ENCODE measurements at places on chromosomes 1 and 21.

DNA sequence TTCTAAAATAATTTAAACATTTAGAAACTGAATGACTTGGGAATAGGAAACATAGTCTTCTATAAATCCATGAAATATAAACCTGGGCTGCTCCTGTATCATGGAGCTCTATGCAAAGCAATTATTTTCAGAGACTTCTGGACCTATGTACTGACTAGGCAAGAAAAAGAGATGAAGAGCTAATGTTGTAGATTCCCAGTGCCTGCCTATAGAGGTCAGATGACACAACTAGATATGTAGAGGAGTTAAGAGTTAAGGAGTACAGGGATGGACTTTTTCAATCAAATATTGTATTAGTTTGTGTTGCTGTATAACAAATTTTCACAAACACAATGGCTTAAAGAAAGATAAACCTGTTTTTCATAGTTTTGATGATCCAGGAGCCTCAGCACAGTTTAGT, 1434.5 kb downstream of the KCNT2 start:
- DNase-seq: no peak

DNA sequence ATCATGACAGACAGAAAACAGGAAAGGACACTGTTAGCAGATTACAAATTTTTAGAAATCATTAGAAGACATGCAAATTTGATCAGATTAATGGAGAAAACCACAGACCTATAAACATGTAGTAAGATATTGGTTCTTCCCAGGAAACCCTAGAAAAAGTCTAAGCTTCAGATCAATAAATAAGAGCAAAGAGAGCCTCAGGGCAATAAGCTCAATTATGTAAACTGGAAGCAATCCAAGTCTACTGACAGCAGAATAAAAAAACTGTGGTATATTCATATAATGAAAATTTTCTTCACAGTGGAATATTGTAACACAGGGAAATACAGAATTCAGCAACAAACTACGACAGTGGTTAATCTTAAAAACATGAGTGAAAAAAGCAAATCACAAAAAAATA, 36.3 kb downstream of the NRDC start:
- DNase-seq: no peak

GRCh38 chr1:221868593-221869303, 126.9 kb upstream of the DUSP10 start:
- no peak for DNase-seq

GRCh38 chr1:43304314-43304681, 3.5 kb downstream of the TIE1 start:
- DNase-seq: no peak

DNA sequence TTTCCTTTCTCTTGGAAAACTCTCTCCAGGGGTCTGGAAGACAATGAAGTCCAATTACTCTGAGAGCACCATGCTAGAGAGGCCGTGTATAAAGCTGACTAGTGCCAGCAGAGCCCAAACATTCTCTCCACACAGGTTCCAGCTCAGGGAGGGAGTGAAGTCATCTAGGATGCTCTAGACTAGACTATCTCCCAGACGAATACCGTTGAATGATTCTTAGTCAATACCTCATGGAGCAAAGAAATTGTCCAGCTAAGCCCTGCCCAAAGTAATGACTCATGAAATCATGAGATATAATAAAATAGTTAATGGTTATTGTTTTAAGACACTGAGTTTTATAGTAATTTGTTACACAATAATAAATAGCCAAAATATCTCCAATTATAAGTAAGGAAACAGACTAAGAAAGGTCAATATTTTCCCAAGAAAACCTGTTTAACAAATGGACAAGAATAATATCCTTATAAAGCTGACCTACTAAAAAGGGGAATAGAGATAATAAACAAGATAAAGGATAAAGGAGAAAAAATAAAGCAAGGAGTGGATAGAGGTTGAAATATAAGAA, 163.9 kb upstream of the LRRC7 start:
- DNase-seq: no peak

DNA sequence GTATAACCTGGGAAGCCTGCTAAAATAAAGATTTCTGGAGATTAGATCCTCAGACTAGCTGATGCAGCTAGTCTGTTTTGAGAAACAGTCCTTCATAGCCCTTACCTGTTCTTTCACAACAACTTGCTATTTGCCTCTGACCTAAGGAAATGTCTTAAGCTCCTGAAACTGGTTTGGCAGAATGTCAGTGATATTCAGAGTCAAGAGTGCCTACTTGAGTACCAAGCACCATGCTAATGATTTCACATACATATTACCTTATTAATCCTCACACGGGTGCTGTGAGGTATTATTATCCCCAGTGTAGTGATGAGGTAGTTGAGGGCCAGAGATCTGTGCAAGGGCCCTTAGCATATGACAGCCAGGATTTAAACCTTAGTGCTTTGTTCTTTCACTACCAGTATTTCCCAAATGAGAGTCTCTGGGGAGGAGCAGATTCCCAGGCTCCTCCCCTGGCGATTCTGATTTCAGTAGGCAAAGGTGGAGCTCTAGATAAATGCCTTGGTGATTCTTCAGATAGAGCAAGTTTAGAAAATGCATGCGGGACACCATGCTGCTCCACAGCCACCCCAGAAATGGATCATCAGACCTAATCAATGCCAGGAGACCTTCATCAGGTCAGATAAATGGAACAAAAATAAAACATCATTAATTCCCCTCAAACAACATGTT, 47.4 kb upstream of the WNT2B start:
- DNase-seq: no peak

- DNase-seq: no peak
These were observed 35.6 kb upstream of the GPR157 start for GRCh38 chr1:9164532-9164900.

- DNase-seq: no peak
These were observed 20.0 kb upstream of the MAPKAPK2 start for GRCh38 chr1:206664740-206665139.
